MCF 10A (cell line): ENCODE measurements at places on chromosomes 5 and 9. TPM values are rescaled to one million over a fixed set of nuclear protein-coding genes. Genes with fewer than 3 reads are reported as not detected.

DNA sequence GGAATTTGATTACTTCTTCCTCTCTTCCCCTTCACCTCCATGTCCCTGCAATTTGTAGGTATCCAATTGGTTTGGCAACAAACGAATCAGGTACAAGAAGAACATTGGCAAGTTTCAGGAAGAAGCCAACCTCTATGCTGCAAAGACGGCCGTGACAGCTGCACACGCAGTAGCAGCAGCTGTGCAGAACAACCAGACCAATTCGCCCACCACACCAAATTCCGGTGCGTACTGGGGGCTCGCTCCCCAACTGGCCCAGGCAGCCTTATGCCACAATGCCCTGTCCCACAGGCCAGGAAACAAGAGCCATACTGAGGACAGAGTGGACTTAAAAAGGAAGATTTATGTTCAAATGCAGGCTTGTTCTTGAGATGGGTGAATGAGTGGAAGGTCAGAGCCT lies 213.5 kb downstream of the PBX3 start:
- H3K4me1 ChIP-seq: no peaks in the 10 kb centered on the region
- DNase-seq: no peak
- no peaks in the 10 kb centered on the region for H3K27me3 ChIP-seq
- H3K27ac ChIP-seq: no peak overlapping the region

DNA sequence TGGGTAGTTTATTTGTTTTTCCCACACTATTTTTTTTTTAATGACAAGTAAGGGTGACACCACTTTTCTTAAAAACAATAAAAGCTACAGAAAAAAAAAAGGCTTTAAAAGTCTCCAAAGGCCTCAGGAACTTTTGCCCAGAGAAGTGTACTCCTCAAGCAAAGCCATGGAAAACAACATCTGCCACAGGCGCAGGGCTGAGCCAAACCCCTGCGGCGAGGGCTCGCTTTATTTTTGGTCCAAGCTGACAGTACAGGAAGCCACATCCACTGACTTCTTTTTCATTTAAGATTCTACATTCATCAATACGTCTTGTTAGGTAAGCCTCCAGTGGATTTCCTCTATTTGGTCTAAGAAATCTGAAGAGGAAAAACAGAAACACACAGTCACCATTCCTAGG lies 51.9 kb upstream of the IFNK start:
- peaks cover 7% of the 10 kb centered on the region for H3K36me3 ChIP-seq
- no peak overlapping the region for H3K27ac ChIP-seq
- H3K4me3 ChIP-seq: no peak overlapping the region

- no peak overlapping the region for H3K27ac ChIP-seq
- no peak overlapping the region for H3K4me3 ChIP-seq
- H3K4me1 ChIP-seq: peaks cover 5% of the 10 kb centered on the region
- DNase-seq: no peak
- no peaks in the 10 kb centered on the region for H3K27me3 ChIP-seq
These were observed 47.0 kb upstream of the TDRD7 start for GRCh38 chr9:97364769-97365490.

GRCh38 chr9:79352322-79352721 lies 219.4 kb upstream of the TLE4 start:
- no peaks in the 10 kb centered on the region for H3K27me3 ChIP-seq
- H3K36me3 ChIP-seq: no peaks in the 10 kb centered on the region
- H3K4me1 ChIP-seq: no peaks in the 10 kb centered on the region
- no peak for DNase-seq
- no peak overlapping the region for H3K4me3 ChIP-seq

DNA sequence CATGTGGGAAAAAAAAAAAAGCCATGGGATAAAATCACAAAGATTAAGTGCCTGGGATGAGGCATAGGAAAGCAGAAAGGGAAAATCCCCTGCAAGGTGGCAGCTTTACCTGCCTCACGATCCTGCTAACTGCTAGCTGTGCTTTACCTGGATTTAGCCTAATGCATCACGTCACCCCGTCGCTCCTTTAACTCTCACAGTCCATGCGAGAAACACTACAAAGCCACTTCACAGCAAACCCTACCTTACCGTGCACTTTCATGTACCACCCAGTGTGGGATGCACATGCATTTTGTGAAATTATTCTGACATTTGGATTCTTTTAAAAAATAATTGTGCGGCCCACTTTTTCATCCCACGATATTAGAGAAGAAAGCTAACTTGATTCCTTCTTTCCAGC lies 31.0 kb downstream of the ATPSCKMT start:
- H3K27ac ChIP-seq: no peak overlapping the region
- no peak overlapping the region for H3K4me3 ChIP-seq
- H3K4me1 ChIP-seq: no peaks in the 10 kb centered on the region
- H3K27me3 ChIP-seq: no peaks in the 10 kb centered on the region
- H3K36me3 ChIP-seq: no peaks in the 10 kb centered on the region

- H3K27ac ChIP-seq: no peak overlapping the region
- H3K4me1 ChIP-seq: no peaks in the 10 kb centered on the region
- no peak overlapping the region for H3K4me3 ChIP-seq
- no peak for DNase-seq
- H3K27me3 ChIP-seq: no peaks in the 10 kb centered on the region
These were observed 233.1 kb downstream of the RFK start for GRCh38 chr9:76161106-76161505.

- H3K4me1 ChIP-seq: peaks cover 5% of the 10 kb centered on the region
- H3K4me3 ChIP-seq: no peak overlapping the region
- no peaks in the 10 kb centered on the region for H3K27me3 ChIP-seq
- H3K27ac ChIP-seq: no peak overlapping the region
- DNase-seq: no peak
These were observed 47.8 kb downstream of the LOX start for GRCh38 chr5:122030251-122030650.

- no peak for DNase-seq
- H3K36me3 ChIP-seq: peaks cover 56% of the 10 kb centered on the region
- no peak overlapping the region for H3K4me3 ChIP-seq
- no peak overlapping the region for H3K27ac ChIP-seq
These were observed 20.2 kb downstream of the ACTL7A start for GRCh38 chr9:108882052-108882888.

DNA sequence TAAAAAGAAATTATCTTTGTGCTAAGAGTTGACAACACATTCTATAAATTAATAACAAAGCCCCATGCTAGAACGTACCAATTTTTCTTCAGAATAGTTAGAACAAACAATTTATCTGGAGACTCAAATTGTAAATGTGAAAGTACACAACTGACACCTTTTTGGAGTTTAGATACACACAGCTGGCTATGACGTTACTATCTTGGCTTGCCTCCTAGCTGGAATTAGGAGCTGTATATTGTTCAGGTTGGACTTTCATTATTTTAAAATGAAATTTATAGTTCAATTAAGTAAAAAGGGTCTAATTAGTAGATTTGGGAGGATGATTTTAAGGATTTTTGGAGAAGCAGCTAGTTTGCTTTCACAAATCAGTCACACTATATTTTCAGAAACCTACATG lies 393.9 kb upstream of the RIOK2 start:
- no peak overlapping the region for H3K4me3 ChIP-seq
- H3K27ac ChIP-seq: no peak overlapping the region
- no peaks in the 10 kb centered on the region for H3K36me3 ChIP-seq
- H3K27me3 ChIP-seq: no peaks in the 10 kb centered on the region

- no peak for DNase-seq
- H3K4me1 ChIP-seq: peaks cover 24% of the 10 kb centered on the region
- peak overlapping the region; percentile 88 for H3K27ac ChIP-seq
- no peaks in the 10 kb centered on the region for H3K27me3 ChIP-seq
- H3K4me3 ChIP-seq: no peak overlapping the region
- H3K36me3 ChIP-seq: no peaks in the 10 kb centered on the region
These were observed 353.5 kb downstream of the ENC1 start for GRCh38 chr5:74286734-74287695.

- peaks cover 48% of the 10 kb centered on the region for H3K4me1 ChIP-seq
- peak; percentile 71 for DNase-seq
- peak overlapping the region; percentile 11 for H3K4me3 ChIP-seq
- peak overlapping the region; percentile 95 for H3K27ac ChIP-seq
These were observed 109.7 kb upstream of the PCA3 start for GRCh38 chr9:76654575-76654974.

DNA sequence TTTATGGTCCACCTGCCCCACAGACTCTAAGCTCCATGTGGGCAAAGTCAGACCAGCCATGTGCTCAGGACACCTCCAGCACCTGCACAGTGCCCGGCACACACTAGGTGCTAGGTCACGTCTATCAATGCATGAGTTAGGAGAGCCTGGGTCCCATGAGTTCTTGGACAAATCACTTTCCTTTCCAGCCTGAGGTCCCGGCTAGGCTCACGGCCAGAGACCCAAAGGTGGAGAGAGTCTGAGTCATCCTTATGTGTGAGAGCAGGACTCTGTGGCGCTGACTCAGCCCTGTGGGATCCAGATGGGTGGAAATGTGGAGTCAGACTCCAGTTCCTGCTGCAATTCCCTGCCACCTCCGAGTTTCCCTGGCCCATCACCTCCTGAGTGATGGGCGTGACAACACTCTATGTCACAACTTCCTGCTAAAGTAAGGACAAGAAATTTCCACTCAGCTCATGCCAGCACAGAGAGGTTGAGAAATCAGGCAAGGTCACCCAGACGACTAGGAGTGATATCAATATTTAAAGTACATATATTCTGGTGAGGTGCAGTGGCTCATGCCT lies 2.5 kb upstream of the ST6GALNAC4 start:
- no peak overlapping the region for H3K4me3 ChIP-seq
- H3K27ac ChIP-seq: peak overlapping the region; percentile 93
- no peaks in the 10 kb centered on the region for H3K27me3 ChIP-seq

GRCh38 chr5:167452136-167452535 lies 839.3 kb upstream of the WWC1 start:
- no peak for DNase-seq
- H3K27ac ChIP-seq: no peak overlapping the region
- H3K36me3 ChIP-seq: no peaks in the 10 kb centered on the region
- no peak overlapping the region for H3K4me3 ChIP-seq

- no peak overlapping the region for H3K27ac ChIP-seq
- H3K36me3 ChIP-seq: no peaks in the 10 kb centered on the region
- no peak for DNase-seq
- H3K27me3 ChIP-seq: no peaks in the 10 kb centered on the region
- no peak overlapping the region for H3K4me3 ChIP-seq
These were observed 84.4 kb downstream of the TMEM215 start for GRCh38 chr9:32867601-32868204.

- H3K36me3 ChIP-seq: no peaks in the 10 kb centered on the region
- H3K4me1 ChIP-seq: no peaks in the 10 kb centered on the region
- no peaks in the 10 kb centered on the region for H3K27me3 ChIP-seq
- DNase-seq: no peak
- no peak overlapping the region for H3K27ac ChIP-seq
These were observed 70.4 kb downstream of the MVB12B start for GRCh38 chr9:126397056-126397455.

GRCh38 chr5:172426086-172426485 lies 28.2 kb downstream of the SH3PXD2B start:
- peaks cover 25% of the 10 kb centered on the region for H3K4me1 ChIP-seq
- DNase-seq: no peak
- no peaks in the 10 kb centered on the region for H3K27me3 ChIP-seq

GRCh38 chr5:73830646-73831045 lies 204.7 kb downstream of the ARHGEF28 start:
- peaks cover 9% of the 10 kb centered on the region for H3K36me3 ChIP-seq
- peaks cover 7% of the 10 kb centered on the region for H3K4me1 ChIP-seq
- no peak overlapping the region for H3K27ac ChIP-seq
- no peak for DNase-seq

DNA sequence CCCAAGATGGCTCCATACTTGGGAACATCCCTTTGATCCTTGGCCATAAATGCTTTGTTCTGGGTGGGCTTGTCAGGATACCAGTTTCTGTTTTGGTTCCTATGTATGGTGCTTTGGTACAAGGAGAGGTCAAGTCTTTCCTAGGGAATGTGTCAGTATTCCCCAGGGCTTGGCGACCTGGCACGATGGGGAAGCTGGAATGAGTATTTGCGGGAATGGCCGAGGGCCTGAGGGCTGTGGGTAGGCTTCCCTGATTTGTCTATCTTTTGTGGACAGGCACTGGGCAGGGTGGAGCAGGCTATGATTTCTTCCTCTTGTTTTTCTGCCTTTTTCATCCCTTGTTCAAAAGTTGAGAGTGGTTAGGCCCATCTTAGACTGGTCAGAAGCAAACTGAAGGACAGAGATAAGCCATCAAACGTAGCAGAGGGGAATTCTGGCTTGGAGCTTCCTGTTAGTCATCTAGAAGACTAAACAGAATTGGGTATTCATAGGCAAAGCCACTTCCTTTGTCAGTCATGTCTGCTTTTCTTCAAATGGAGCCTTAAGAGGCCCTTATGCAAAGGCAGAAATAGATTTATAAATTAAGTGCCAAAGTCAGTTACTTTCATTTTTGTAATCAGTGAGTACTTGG lies 13.7 kb downstream of the DOCK2 start:
- H3K27ac ChIP-seq: no peak overlapping the region
- no peaks in the 10 kb centered on the region for H3K36me3 ChIP-seq
- DNase-seq: peak; percentile 18
- H3K27me3 ChIP-seq: no peaks in the 10 kb centered on the region
- H3K4me1 ChIP-seq: peaks cover 7% of the 10 kb centered on the region
- H3K4me3 ChIP-seq: no peak overlapping the region

GRCh38 chr5:106047341-106047740 lies 1623.4 kb downstream of the EFNA5 start:
- no peak for DNase-seq
- no peak overlapping the region for H3K27ac ChIP-seq
- no peaks in the 10 kb centered on the region for H3K36me3 ChIP-seq
- no peaks in the 10 kb centered on the region for H3K27me3 ChIP-seq

- peaks cover 20% of the 10 kb centered on the region for H3K4me1 ChIP-seq
- no peak within 1 kb of the TSS for H3K27ac ChIP-seq
- peak; percentile 86 for DNase-seq
- no peak within 1 kb of the TSS for H3K4me3 ChIP-seq
- no peaks in the 10 kb centered on the region for H3K27me3 ChIP-seq
These were observed at the start of gene PHYHD1 for GRCh38 chr9:128920381-128921058. Gene PHYHD1 (plus strand): TSS chr9:128920982. CDS start chr9:128922324, 1,342 bp downstream.

GRCh38 chr5:138626333-138626944 lies 51.2 kb upstream of the HSPA9 start:
- H3K4me3 ChIP-seq: no peak overlapping the region
- no peak overlapping the region for H3K27ac ChIP-seq
- H3K36me3 ChIP-seq: no peaks in the 10 kb centered on the region
- no peaks in the 10 kb centered on the region for H3K4me1 ChIP-seq
- H3K27me3 ChIP-seq: no peaks in the 10 kb centered on the region

GRCh38 chr5:522899-523440 lies 1.3 kb downstream of the SLC9A3 start:
- no peak overlapping the region for H3K4me3 ChIP-seq
- no peak overlapping the region for H3K27ac ChIP-seq
- H3K36me3 ChIP-seq: no peaks in the 10 kb centered on the region
- no peak for DNase-seq

GRCh38 chr5:69149676-69150010 lies 17.3 kb upstream of the CCNB1 start:
- no peak overlapping the region for H3K4me3 ChIP-seq
- no peaks in the 10 kb centered on the region for H3K36me3 ChIP-seq
- no peaks in the 10 kb centered on the region for H3K27me3 ChIP-seq
- H3K4me1 ChIP-seq: peaks cover 5% of the 10 kb centered on the region
- H3K27ac ChIP-seq: peak overlapping the region; percentile 64
- no peak for DNase-seq

PCDHA11 gene
- total RNA-seq: 0.27 and 0.49 TPM in 2 replicates

CCNI2 gene
- 0.12 and 0.16 TPM in 2 replicates for total RNA-seq

PDLIM7 gene
- total RNA-seq: 164 and 257 TPM in 2 replicates

PFN3 gene
- total RNA-seq: not detected in 2 replicates

SMIM33 gene
- total RNA-seq: not detected in 2 replicates

TRIP13 gene
- total RNA-seq: 13.7 and 21.4 TPM in 2 replicates

PCDHGA10 gene
- 1.4 TPM in 2 replicates for total RNA-seq

GBGT1 gene
- total RNA-seq: not detected in 2 replicates

NR5A1 gene
- total RNA-seq: not detected in 2 replicates

LCP2 gene
- total RNA-seq: not detected in 2 replicates
